ENCODE measurements at places on chromosomes 11 and 22. TPM values are rescaled to one million over a fixed set of nuclear protein-coding genes. Genes with fewer than 3 reads are reported as not detected.

Gene DBX1
- not detected for total RNA-seq

Gene APOBEC3G
- total RNA-seq: 10.2 TPM

Gene MIOX
- not detected for total RNA-seq

Gene FXYD6
- 16.4 TPM for total RNA-seq

Gene APOL3
- 80.5 TPM for total RNA-seq

Gene CLTCL1
- total RNA-seq: 2.1 TPM

Gene AQP11
- 0.18 TPM for total RNA-seq

Gene YPEL4
- total RNA-seq: 0.41 TPM

Gene TYR
- not detected for total RNA-seq

Gene SLC7A4
- total RNA-seq: not detected

Gene GLYAT
- not detected for total RNA-seq

Gene MFRP
- 0.39 TPM for total RNA-seq

Gene TSKU
- 39.0 TPM for total RNA-seq

Gene CADM1
- 9.7 TPM for total RNA-seq

Gene GVQW3
- 1.3 TPM for total RNA-seq

Gene RANGAP1
- 121 TPM for total RNA-seq

Gene SYT8
- total RNA-seq: not detected

Gene RASD2
- 0.29 TPM for total RNA-seq

Gene TEX12
- total RNA-seq: 0.23 TPM

Gene CARNS1
- total RNA-seq: 0.18 TPM

Gene ANO9
- total RNA-seq: 2.0 TPM

Gene PNPLA5
- not detected for total RNA-seq

Gene HTR3B
- total RNA-seq: not detected

Gene LRRC74B
- not detected for total RNA-seq

Gene OR5AK2
- total RNA-seq: not detected

Gene MAJIN
- 0.68 TPM for total RNA-seq

Gene GGT5
- total RNA-seq: 12.8 TPM
